ENCODE measurements at places on chromosomes 1 and 21.

- no peak for DNase-seq
These were observed 581 bp downstream of the EFCAB14 start for GRCh38 chr1:46718340-46718726.

- DNase-seq = no peak
These were observed 511.6 kb downstream of the SMYD3 start for GRCh38 chr1:245995474-245995873.

GRCh38 chr1:213786683-213787082 lies 201.1 kb upstream of the PROX1 start:
- DNase-seq = no peak

DNA sequence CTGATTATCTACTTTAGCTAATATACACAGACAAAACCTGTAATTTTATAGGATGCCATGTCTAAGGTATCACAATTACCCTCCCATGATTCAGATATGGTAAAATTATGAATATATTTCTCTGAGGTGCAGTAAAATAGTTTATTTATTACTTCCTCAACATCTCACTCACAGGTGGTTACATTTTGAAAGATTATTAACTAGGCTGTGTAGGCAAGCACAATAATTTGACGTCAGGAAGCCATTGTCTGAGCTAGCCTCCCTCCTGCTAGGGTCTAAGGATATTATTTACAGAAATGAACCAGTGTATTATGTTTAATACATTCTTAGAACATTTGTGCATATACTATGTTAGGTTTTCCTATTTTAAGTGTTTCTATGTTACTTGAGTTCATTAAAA lies 69.9 kb upstream of the ADGRL2 start:
- no peak for DNase-seq

GRCh38 chr21:34692458-34693020 lies 23.7 kb downstream of the CLIC6 start:
- no peak for DNase-seq

DNA sequence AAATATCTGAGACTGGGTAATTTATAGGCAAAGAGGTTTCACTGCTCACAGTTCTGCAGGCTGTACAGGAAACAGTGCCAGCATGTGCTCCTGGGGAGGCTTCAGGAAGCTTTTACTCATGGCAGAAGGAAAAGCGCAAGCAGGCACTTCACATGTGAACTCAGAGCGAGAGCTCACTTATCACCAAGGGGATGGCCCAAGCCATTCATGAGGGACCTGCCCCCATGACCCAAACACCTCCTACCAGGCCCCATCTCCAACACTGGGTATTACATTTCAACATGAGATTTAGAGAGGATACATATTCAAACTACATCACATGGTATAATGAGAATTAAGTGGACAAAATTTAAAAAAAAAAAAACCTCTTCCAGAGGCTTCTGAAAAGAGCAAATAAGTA lies 13.7 kb downstream of the WASF2 start:
- DNase-seq = no peak

- no peak for DNase-seq
These were observed 20.9 kb downstream of the RNF187 start for GRCh38 chr1:228507961-228508652.

DNA sequence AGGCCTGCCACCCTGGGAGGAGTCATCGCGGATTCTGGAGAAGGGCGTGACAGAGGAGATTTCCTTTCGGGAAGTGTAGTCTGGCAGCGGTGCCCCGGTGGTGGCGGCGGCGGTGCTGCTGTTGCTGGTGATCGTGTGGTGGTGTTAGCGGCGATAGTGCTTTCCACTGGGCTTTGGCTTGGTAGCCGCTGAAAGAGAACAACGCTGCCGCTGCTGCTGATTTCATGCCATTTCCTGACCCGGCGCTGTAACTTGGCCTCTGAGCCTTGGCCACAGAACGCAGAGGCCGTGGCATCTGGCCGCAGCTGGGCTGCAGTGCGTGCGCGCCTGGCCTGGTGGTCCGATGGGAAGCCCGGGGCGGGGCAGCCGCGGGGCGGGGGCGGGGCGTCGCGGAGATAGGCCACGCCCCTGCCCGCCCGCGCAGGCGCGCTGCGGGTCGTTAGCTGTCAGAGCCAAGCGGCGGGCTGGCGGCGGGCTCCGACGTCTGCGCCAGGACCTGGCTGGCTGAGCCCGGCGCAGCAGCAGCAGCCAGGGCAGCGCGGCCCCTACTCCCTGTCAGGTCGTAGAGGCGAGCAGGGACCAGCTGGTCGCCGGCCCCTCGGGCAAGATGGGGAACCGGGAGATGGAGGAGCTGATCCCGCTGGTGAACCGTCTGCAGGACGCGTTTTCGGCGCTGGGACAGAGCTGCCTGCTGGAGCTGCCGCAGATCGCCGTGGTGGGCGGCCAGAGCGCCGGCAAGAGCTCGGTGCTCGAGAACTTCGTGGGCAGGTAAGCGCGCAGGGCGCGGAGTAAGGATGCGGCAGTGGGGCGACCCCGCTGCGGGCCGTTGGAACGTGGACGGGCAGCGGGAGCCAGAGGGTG lies at the start of gene DNM3:
DNM3 (plus strand) TSS at position 449 of the 861 bp plus-strand sequence; CDS start at position 608, 159 bp downstream.
- DNase-seq = peak; percentile 63

- no peak for DNase-seq
These were observed 46.9 kb downstream of the CR1L start for GRCh38 chr1:207691841-207692240.

DNA sequence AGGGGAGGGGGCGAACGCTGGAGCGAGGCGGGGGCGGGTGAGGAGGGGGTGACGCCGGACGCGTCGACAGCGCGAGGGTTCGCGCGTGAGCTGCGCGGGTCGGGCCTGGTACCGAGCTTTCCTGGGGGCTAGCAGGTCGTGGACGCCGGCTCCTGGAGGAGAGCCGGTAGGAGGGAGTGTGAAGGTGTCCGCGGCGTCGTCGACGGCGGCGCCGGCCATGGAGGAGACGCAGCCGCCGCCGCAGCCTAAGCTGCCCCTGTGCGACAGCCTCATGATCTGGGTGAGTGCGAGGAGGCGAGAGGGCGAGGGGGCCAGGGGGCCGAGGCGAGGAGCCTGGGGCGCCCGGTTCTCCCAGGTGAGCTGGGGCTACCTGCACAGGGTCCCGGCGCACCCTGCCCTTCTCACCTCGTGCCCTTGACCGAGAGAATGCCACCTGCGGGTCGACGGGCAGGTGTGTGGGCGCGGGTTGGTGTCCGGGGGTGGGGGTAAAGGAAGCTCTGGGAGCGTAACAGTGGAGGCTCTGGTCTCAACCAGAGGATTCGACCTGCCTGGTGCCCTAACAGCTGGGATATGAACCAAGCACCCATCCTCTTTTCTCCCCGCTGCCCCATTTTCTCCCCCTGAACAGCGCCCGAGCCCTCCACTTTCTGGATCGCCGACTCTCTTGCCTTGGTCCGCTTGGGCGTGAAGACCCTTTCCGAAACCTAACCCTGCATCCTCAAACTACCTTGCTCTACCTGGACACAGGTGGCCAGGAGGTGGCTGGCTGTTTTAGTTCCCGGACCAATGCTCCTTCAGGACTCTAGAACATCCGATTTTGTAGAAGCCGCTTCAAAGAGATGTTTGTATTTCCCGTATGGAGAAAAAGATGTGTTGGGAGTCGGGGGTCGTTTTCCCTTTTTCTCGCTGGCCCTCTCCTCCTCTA lies at the start of gene HOOK1:
HOOK1 (plus strand) TSS at position 49 of the 925 bp plus-strand sequence; CDS start at position 218, 169 bp downstream.
- DNase-seq = no peak

DNA sequence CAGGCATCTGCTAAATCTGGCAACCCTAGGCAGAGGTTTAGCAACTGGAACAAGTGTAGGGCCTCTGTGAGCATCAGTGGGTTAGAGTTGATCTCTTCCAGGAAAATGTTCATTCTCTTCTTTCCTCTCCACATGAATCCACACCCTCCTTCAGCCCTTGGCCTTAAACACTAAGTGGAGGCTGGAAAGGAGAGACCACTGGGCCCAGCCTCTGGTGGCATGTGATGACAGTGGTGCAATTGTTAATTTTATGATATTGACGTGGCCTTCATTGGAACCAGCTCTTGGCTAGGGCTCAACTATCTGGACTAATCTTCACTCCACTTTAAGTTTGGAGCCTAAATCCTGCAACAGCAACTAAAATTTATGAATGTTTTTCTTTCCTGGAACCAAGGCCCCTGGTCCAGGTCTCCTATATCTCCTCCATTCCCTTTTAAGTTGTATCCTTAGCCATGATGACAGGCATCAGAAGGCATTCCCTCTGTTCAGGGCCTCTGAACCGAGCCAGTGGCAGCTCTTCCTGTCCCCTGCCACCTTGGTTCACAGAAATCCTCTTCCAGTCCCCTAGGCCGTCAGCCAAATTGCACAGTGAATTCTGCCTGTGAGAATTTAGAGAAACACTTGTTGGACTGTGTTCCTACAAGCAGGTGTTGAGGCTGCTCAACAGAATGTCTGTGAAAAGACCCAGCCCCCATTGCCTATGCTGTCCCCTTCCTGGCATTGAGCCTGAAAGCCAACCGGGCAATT lies 132.2 kb downstream of the PSMG1 start:
- DNase-seq = peak; percentile 12

DNA sequence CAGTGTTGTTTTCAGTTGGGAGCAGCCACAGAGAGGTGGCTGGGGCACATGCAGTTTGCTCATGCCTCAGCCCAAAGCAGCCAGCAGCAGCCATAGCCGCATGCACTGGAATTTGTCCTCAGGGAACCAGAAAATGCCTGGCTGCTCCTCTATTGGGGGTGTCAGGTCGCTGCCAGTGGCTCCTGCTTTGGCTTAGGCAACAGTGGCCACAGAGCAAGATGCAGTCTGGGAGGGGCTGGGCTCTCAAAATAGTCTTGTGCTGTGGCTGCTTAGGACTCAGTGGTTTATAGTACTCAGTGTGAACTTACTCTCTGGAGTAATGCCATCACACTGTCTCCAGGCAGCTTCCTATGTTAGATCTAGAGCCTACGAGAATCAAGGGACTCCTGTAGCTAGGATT lies 25.0 kb downstream of the CD55 start:
- DNase-seq = no peak

Data from NCI-H1105 (cell line).